Activated CD8-positive, alpha-beta memory T cell treated with anti-CD3 and anti-CD28 coated beads, Interleukin-2, amount 50 U/mL, for 48 hours (primary cell): ENCODE measurements at places on chromosomes 3 and 15.
A peak's percentile ranks its signal among the peaks of the same experiment; 100 is the strongest.

DNA sequence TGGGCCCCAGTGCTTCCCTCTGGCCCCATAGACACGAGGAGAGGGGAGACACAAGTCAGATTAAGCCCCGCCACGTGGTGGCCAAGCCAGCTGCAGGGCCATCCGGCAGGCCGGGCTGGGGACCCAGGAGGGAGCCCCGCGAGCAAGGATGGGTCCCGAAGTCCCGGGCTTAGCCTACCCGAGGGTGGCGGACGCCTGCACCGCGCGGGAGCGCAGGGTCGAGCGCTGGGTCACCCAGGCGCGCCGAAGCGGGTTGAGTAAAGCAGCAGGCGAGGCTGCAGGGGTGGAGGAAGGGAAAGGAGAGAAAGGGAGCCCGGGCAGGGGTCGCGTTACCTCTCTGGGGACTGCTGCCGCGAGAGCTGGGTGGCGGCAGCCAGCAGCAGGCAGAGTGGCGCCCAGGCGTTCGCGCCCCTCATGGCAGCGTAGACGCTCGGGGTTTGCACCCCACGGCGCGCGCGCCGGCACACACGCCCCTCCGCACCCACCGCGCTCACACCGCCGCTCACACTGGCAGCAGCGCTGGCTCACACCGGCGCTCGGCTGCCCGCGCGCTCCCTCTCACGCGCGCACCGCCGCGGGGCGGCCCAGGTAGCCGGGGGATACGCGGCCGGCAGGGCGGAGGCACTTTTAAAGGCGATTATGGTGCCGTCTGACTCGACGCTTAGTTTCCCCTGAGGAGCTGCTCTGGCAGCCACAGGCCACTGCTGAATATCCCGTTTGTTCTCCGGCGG is at the start of gene PCOLCE2:
TSS of gene PCOLCE2 (minus strand) at position 603 of the 731 bp plus-strand sequence. CDS start at position 416, 187 bp downstream.
- peak; percentile 64 for DNase-seq

DNA sequence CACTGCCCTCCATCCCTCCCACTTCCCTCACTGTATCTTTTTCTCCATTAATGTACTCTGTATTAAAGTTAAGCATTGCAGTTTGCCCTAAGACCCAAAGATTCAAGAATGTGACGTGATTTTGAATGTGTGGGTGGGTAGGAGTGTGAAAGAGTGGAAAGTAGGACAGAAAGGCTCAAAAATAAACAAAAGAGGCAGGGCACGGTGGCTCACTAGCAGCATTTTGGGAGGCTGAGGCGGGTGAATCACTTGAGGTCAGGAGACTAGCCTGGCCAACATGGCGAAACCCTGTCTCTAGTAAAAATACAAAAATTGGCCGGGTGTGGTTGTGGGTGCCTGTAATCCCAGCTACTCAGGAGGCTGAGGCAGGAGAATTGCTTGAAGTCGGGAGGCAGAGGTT is 18.4 kb downstream of the TFRC start:
- no peak for DNase-seq

DNA sequence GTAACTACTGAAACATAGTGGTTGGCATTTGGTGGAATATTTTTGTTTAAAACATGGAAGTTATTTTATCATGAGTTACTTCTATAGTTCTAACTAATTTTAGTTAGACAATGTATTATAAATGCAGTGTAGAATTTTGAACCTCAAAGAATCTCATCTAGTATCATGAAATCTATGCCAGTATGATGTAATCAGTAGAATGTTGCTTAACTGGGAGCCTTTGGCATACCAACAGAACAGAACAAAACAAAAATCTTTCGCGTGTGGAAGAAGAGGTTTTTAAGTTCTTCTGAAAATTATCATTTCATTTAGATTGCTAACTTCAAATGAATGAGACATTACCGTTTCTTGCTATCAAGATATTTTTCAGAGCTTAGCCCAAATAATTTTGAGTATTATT is 98.4 kb upstream of the LRRFIP2 start:
- DNase-seq: no peak

- DNase-seq: peak; percentile 6
These were observed 158.7 kb downstream of the APBA2 start for GRCh38 chr15:29044503-29044901.

DNA sequence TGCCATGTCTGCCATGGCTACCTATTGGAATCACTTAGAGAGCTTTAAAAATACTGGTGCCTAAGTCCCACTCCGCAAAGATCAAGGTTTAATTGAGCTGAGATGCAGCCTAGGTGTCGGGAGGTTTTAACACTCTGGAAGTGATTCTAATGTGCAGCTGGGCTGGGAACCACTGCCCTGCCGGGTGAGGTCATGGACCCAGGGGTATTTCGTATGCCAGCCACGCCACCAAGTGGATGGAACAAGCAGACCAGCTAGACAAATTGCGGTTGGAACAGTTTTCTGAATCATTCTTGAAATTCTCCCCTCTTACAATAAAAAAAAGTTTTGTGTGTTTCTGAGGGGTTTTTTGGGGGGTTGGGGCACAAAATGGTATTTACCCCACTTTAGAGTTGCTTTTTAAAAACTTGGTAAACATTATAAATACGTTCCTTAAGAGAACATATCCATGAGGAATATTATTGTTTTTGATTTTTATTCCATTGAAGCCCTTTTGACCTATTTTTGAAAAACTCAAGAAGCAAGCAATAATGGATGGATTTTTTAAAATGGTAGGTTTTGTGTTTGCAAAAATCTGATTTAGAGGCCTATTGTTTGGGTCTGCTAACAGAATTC is 66.2 kb upstream of the CSTA start:
- peak; percentile 74 for DNase-seq

DNA sequence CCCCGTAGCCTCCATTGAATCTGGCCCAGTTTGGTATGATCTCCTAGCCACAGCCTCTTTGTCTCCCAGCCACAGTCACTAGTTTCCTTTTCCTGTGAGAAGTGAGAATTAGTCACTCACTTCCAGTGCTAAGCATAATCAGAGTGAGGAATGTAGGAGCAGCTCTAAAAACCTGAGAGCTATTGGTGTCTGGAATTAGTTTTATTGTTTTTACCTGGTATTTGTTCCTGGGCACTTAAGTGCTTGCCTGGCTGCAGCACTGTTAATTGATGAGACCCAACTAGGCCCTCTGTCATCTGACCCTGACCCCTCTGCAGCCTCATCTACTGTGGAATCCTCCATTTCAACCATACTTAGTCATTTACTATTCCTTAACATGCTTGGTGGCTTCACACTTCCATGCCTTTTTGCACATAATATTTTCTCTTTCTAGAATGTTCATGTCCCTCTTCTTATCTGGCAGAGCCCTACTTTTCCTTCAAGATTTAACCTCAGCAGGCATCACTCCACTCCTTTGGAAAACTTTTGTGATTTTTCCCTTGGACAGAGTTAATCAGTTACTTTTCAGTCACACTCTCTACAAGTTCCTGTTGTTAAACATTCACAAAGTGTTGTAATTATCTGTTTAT is 48.8 kb downstream of the PDE8A start:
- no peak for DNase-seq

DNA sequence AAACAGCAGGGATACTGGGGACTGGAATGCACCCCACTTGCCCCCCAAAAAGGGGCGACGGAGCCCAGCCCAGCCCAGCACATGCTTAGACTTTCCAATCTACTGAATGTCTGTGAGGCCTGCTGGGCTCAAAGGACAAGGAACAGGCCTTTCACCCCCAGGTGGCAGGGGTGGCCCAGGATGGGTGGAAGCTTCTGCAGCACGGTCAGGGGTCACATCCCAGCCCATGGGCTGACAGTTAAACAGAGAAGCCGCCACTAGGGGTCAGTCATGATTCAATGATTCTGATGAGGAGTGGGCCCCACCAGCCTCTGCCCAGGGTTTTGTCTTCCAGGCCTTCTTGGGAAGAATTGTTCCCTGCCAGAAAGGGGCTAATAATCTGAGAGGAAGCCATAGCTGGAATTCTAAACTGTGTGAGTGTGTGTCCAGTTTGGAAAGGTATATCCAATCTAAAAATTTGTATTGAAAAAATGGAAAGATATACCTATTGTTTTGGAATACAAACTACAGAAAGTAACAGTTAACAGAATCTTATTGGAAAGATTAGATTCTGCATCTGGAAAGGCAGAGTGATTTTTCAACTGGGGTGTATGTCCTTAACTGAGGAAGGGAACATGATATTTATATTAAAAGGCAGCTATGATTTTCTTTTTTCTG is 2.2 kb downstream of the CHRNB4 start:
- DNase-seq: peak; percentile 78

- no peak for DNase-seq
These were observed 184.5 kb downstream of the FHIT start for GRCh38 chr3:61066800-61067199.

- DNase-seq: no peak
These were observed 163.9 kb upstream of the GBE1 start for GRCh38 chr3:81925385-81925784.

DNA sequence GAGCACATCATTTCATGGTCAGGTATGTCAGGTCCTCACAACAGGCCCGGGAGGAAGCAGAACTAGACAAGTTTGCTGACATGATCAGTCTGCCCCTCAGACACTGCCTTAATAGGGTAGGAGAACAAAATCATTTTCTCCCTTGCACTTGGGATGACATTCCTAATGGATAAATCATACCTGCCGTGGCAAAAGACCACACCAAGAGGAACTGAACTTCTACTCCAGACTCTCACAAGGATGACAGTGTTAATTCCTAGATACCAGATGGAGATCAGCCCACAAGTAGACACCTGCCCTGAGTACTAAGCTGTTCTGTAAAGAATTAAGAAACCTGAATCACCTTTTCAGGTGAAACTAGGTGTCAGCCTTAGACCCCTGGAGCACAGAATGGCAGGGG is 19.5 kb downstream of the SIAH2 start:
- peak; percentile 42 for DNase-seq

GRCh38 chr3:124599147-124599765 is 131.0 kb upstream of the UMPS start:
- no peak for DNase-seq

DNA sequence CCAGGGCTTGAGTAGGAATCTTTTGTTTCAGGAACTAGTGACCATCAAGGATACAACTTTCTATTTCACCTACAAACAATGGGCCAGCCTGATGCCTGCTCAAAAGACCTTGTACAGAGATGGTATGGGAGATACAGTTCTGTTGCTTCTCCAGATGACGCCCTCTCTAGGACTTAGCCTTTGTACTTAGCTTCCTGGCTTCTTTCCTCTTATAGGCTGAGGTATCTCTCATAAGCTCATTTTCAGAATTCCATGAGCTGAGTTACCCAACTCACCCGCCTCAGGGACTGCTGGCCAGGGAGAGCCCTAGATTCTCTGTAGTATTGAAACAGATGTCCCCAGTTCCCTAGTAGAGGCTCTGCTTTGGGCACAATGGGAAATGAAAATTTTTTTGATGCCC is 8.6 kb upstream of the ZNF620 start:
- DNase-seq: no peak

- DNase-seq: no peak
These were observed 453.1 kb downstream of the IL5RA start for GRCh38 chr3:2656806-2657777.

- DNase-seq: no peak
These were observed 172.6 kb upstream of the CHL1 start for GRCh38 chr3:24006-24405.

GRCh38 chr3:66567077-66567476 is 66.3 kb upstream of the LRIG1 start:
- DNase-seq: no peak

DNA sequence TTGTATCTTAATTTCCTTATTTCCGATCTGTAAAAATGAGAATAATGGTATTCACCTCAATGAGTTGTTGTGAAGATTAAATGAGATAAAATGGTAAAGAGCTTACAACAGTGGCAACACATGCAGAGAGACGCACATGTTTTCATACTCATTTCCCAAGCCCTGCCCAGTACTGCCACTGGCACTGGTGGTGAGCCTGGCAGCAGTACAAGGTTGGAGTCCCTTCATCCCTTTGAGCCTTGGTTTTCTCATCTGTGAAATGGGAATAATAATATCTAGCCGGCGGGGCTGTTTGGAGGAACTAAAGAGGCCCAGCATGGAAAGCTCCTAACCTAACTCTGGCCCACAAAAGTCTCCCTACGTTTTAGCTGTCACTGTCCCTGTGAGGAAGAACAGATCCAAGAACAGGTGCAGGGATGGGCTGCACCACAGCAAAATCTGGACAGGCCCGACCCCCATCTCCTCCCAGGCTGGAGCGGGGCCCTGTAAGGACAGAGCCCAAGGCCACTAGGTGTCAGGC is 866 bp upstream of the CD276 start:
- DNase-seq: no peak

GRCh38 chr15:74369084-74369745 is 1.8 kb upstream of the CYP11A1 start:
- DNase-seq: no peak

DNA sequence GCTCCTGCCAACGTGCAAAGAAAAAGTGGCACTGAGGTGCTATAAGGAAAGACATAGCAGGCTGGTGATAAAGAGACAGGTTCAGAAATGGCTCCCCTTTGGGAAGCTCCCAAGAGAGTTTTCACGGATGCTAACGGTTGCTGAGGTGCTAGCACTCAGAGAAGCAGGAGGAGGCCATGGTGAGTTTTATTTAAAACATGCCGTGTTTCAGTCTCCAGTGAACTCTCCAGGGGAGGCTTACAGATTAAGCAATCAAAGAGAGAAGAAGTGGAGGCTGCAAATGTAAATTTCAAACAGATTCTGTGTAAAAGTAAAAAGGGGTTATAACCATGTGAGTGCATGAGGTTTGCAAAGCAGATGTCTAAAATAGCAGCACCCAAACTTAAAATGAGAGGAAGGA is 346.2 kb downstream of the NTRK3 start:
- no peak for DNase-seq

DNA sequence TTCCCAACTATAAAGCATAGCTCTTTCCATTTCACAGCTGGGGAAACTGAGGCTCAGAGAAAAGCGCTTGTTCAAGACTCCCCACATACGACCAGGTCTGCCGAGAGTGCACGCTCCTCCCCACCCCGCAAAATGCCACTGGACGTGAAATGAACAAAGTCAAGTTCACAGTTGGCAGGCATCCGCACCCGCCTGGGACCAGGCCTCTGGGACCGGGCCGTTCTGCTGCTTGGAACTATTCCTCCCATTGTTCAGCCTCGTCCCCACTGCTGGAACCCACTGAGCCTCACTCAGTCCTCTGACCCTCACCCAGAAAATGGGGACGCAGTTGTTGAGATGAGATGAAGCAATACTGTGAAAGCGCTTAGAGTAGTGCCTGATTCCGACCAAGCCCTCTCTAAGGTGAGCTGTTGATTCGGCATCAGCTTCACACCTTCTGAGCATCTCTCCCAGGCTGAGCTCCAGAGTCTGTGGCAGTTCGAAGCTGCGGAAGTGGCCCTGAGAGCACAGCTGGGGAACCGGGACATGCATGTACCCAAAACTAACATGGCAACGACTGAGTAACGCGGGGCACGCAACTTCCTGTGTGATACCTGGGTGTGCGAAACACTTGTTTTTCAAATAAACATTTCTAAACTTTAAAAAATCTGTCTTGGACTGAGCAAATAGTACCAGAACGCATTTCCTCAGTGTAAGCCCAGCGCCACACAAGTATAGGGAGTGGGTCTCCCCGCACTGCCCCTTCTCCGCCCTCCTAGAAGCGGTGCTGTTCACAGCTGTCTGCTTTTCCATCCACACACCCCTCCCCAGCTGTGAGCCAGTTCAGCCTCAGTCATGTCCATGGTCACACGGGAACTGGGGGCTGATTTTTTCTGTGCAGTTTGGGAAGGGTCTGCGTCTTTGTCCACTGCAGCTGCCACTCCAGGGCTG is 93.4 kb downstream of the CHSY1 start:
- no peak for DNase-seq

GRCh38 chr3:177057768-177058167 is 139.5 kb downstream of the TBL1XR1 start:
- DNase-seq: no peak

- no peak for DNase-seq
These were observed 11.2 kb downstream of the VGLL4 start for GRCh38 chr3:11632564-11632963.

GRCh38 chr3:14775563-14775962 is 43.2 kb upstream of the FGD5 start:
- DNase-seq: peak; percentile 20
